ENCODE measurements at places on chromosomes 4 and X.

DNA sequence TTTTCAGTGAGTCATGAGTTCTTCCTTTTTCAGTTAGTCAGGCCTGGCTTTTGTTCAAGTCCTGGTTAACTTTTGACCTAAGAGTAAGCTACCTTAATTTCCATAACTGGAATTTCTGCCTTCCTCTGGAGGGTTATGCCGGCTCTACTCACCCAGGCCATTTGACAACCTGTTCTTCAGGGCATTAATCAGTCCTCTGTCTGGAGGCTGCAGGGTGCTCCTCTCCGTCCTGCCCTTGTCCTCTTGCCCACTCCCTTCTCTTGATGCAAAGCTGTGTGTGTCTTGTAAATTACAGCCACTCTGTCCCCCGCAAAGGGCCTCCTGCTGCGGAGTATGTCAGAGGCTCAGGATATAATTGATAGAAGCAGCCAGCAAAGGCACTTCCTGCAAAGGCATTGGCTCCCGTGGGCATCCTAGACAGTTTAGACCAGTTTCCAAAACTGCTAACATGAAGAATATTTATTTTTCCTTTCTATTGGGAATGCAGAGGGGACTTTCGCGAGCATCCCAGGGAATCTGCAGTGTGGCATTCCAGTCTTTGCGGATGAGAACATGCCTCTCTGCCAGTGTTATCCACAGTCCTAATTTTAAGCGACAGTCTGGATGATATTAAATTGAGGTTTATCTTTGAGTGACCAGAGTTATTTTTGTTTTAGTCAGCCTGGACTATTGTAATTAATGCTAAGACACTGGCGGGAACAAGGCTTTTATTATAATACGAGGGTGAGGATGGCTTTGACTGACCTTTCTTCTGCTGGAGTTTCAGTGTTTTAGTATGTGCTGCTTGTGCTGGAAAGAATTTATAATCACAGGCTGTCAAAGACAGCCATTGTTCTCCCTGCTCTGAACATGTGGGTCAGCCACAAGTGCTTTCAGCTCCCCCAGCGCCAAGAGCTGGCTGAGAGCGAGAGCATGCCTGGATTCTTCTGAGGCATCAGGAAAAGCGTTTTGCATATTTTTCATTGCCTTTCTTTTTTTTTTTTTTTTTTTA, 74.2 kb downstream of the LIMCH1 start:
- DNase-seq: no peak

DNA sequence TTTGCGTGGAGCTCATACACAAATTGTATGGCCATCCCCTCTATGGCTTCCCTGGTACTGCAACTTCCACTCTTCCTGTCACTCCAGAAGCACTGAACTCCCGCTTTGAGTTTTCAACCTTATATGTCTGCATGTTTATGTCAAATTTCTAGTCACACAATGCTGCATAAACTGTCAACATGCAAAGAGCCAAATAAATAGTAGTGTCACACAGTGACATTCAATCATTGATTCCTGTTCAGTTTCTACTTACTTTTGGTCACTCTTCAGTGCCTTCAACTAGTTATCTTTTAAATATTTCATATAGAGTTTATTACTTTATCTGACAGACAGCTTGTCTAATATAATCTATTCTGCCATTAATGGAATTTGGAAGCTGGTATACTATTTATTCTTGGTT, 149.3 kb downstream of the SPANXN1 start:
- no peak for DNase-seq

- DNase-seq: no peak
Measured at GRCh38 chr4:185463541-185463940, 8.0 kb downstream of the CCDC110 start.

DNA sequence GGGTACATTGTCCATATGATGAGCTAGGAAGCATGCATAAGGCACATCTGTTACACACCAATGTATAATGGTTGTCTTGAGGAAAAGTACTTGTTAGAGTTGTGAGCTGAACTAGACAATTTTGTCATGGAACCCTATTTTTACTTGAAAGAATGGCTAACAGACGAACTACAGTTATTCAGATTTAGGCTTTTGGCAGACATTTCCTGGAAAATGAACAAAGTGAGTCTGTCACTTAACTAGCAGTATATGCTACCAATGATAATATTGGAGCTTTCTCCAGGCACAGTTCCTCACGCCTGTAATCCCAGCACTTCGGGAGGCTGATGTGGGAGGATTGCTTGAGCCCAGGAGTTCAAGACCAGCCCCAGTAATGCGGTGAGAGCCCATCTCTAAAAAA, 61.9 kb upstream of the SLC25A43 start:
- no peak for DNase-seq

DNA sequence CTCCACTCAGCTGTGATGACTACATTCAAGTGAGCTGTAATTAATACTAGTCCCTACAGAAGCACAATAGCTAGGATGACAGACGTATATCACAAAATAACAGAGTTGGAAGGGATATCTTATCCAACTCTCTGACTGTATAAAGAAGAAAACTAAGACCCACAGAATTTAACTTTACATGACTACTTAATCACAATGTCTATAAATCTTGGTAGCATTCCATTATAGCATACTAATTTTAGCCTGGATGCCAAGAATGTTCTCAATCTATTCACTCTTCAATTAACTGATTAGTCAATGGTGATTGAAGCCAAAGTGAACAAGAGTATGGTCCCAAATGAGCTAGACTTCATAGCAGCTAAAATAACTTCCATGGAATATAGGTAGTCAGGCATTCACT, 31.2 kb downstream of the RPS6KA6 start:
- no peak for DNase-seq

GRCh38 chr4:64062991-64063390, 346.3 kb downstream of the TECRL start:
- DNase-seq: no peak

DNA sequence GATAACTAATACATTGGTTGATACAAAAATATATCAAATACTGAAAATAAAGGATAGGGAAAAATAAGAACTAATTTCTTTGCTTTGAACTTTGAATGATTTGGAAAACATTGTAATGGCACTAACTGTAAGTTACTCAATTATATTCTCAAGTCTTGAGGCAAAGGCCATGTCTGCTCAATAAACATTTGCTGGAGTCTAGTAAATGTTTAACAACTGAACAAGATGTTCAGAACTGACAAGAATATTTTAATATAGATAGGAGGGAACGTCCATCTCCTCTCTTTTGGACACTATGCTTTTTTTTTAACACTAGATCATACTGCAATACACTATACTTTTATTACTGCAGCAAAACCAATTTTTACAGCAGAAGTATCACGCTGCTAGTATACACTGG, 76.2 kb downstream of the PRSS12 start:
- DNase-seq: no peak

GRCh38 chr4:100826808-100827548, 309.2 kb upstream of the EMCN start:
- DNase-seq: no peak
